ENCODE measurements at places on chromosomes 2 and 18.

DNA sequence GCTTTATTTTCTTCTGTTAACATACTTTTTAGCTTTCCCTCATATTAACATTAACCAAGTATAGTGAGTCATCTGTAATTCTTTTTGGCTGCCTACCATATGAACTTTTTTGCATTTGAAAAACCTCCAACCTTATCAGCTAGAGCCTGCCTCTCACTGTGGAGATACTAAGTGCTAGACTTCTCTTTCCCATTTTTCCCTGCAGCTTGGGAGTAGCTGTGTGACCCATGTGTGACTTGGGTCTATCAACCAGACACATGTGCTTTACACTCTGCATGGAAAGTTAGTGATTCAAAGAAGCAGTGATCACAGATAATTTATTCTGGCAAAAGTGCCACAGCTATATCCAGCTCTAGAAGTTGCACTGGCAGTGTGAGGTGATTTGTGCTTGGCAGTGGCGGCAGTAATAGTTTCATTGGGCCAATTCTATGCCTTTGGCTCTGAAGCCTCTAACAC lies 36.3 kb downstream of the PREPL start:
- no peak for DNase-seq

DNA sequence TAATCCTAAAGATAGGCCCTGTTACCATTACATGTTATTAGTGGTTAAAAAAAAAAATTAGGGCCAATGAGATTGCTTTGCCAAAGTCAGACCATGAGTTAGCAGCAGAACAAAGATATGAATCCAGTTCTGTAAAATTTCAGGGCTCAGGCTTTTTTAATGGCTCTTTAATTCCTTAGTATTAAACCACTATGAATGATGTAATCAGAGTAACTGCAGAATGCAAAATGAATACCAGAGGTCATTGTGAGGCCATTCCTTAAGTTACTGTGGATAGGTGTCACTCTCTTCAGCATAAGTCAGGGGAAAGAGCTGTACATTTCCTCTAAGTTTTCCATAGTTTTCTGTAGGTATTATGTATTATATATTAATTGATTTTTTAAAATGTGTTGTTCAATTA lies 42.2 kb upstream of the TBR1 start:
- DNase-seq: no peak

DNA sequence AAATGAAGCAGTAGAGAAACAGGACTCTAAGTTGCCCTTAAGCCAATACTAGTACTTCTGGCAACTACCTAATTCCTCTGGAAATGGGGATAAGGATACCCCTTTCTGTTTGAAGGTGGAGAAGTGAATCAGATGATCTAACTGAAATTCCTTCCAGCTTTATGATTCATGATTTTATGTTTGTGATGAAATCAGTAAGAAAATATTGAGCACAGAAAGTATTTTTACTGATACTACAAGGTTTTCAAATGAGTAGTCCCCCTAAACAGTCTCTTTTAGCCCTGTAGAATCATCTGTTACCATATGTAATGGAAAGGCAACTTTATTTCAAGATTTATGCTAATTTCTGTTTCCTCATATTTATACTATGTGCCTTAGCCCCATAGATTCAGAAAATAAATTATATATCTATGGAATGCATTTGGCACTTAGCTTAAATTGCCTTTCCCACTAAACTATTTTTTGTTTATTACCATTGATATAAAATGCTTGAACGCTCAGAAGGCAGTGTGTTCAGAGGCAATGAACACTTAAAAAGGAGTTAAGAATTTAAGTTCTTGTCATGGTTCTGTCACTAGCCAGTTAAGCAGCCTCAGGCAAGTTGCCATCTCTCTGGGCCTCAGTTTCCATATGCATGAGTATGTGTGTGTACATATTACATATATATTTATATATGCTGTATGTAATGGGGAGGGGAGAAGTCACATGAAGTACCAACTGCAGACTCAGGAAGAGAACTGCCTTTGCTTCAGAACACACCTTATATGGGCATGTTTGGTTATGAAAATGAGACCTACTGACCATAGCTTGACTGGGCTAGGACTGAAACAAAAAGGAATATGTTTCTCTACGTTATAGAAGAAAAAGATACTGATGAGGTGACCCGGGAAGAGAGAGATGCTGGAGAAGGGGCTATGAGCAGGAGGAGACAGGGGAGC lies 97.7 kb downstream of the CDC42EP3 start:
- no peak for DNase-seq

DNA sequence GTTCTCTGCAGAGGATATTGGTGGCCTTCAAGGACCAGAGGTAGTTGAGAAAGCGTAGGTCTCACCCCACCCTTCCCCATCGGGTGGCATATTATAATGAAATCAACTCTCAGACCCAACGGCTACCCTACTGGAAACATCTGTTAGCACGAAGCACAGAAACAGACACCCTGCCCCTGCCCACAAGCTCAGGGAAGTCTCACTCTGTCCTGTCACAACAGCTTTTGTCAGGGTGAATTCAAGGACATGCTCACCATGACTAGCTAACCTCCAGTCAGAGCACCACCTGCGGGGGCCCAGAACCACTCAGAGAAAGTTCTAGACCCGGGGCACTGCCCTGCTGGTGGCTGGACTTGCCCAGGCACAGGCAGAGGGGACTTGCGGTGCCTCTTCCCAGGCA lies 3.5 kb upstream of the B3GNT7 start:
- DNase-seq: no peak

DNA sequence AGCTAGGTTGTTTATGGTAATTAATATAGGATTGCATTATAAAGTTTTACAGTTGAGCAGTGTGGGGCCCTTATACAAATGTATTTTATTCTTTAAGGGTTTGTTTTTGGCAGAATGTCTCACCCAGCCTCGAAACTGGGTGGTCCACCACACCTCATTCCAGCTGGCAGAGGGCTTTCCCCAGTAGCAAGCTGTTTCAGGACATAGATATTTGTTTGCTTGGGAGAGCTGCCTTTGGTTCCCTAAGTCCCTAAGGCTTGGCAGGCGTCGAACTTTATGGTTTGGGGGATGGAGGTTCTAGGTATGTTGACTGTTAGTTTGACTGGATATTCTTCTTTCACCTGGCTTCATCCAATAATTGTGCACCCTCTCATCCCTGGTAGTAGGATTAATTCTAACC lies 205.9 kb downstream of the KCNS3 start:
- no peak for DNase-seq

DNA sequence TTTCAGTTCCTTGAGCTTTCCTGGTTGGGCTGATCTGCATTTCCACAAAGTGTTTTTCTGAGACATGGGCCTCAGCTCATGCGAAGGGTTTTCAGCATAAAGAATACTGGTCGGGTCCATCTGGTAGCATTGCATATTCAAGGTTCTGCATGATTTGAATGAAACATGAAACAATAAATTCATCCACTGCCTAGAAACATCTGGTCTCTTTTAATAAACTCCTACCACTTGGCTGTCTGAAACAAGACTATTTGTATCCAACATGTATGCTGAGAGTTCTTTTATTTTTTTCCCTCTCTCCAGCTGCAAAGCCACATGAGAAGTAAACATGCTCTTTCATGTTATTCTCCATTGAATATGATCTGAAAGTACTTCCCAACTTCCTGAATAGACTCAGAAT lies 314.9 kb upstream of the SOX11 start:
- no peak for DNase-seq

All from activated naive CD4-positive, alpha-beta T cell treated with anti-CD3 and anti-CD28 coated beads for 36 hours (primary cell).